ENCODE measurements at places on chromosomes 1 and 21.

GRCh38 chr21:43994646-43995045 is 17.5 kb upstream of the TRAPPC10 start:
- DNase-seq = no peak

DNA sequence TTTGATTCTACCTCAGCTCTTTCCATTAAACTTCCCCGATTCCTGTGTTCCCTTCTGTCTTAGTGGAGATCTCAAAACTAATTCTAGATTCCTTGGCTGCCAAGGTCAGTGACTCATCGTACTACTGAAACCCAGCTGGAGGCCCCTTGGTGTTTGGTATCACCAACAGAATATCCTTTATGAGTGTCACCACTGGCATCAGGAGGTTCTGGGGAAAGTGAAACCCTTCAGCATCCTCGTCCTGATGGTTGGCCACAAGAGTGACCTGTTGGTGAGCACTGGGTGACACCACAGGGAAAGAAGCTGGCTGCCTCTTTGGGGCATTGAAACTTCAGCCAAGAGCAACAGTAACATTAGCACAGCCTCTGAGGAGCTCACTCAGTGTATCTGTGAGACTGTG is 9.6 kb downstream of the RAB42 start:
- no peak for DNase-seq

DNA sequence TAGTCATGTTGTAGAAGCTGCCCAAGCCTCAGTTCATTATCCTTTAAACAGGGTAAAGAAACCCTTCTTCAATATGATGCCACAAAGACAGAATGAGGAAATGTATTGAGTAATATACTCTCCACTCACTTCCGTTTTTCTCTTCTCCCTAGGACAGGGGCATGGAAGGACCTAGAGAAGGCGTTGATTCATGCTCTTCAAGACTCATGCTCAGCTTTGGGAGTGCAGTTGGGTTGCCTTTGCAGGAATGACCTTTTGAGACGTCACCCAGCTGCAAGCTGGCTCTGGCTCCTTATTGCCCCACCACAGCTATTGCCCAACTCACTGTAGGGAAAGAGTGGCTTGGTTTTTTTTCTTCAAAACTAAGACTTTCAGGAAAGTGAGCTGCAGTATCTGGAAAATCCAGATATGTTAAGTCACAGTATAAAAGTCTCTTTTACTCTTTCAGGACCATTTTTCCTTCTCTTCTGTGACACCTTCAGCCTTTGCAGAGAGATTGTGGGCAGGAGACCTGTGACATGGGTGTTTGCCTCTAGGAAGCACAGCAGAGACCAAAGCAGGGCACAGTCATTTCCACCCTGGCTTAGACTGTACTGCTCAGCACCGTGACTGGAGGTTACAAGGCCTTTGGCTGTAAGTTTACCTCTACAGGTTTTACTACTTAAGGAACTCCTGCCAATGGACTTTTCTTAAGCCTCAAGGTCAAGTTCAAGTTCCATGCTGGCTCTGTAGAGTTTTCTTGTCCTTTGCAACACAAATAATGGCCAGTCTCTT is 39.5 kb downstream of the XCL2 start:
- no peak for DNase-seq

DNA sequence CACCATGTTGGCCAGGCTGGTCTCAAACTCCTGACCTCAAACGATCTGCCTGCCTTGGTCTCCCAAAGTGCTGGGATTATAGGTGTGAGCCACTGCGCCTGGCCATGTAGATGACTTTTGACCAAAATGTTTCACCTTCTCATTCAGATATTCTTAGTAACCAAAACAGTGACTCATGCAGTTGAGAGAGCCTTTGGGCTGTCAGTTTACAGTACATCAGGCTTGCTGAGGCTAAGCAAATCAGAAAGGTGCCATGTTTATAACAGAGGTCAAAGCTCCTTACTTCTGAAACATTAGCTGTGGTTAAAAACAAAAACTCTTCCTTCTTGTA is 21.0 kb downstream of the CNIH4 start:
- no peak for DNase-seq

DNA sequence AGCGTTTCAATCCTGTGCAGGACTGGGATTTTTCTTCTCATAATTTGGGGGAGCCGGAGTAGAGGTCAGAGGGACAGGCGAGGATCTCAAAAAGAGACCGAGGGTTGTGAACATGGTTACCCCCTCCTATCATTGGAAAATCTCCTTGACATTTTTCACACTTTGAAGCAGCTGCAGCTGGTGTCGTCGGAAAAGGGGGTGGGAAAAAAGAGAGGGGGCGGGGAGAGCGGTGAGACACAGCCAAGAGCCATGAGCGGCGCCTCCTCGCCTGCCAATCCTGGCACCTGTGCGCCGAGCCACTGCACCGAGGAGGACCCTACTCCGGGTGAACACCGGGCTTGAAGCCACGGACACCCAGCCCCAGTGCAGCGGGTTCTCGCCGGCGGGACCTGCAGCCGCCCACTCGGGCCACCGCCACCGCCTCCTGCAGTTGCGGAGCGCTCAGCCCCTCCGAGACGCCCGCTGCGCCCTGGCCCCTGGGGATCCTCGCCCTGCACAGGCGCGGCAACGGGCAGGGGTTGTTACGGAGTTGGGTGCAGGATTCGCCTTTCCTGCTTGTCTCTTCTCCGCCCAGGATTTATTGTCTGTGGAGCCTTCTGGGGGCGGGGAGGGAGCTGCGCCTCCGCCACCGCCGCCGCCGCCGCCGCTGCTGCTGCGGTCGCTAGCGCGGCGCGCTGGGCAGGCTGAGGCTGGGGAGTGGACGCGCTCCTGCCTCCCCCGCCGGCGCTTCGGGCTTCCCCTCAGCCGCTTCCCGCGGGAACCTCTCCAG is at the start of gene LRRC7:
TSS of gene LRRC7 (plus strand) at position 271 of the 769 bp plus-strand sequence. CDS start 718 bp downstream, outside the sequence.
- no peak for DNase-seq

DNA sequence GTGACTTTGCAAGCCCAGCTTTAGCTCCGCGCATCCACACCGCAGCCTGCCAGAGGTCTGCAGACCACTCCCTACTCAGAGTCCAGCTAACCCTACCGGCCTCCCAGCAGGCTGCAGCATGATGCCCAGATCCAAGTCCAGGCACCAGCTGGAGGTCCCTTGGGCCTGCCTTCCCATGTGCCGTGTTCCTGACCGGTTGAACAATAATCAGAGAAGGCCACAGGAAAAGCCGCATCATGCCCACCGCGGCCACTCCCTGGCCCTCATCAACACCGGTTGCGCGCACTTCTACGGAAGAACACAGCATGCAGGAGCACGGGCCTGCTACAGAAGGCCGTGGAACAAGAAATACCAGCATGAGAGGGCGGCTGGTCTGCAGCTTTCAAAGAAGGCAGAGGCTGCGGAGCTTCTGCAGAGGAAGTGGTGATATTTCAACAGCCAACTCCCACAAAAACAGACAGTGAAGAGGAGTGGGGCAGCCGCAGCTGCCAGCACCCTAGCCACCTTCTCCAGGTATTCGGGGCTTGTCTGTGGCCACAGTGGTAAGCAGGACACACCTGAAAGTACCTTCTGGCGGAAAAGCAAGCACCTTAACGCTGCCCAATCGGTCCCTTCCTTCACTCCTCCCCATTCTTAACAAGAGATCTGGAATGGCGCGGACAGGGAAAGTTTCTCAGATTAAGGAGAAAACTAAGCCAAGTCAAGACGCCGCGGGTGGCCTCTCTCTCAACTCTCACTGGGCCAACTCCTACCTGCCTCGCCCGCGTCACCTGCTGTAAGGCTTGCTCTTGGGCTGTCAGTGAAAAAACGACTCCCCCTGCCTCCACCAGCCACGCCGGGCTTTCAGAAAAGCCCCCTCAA is 1.5 kb downstream of the PGBD5 start:
- no peak for DNase-seq

DNA sequence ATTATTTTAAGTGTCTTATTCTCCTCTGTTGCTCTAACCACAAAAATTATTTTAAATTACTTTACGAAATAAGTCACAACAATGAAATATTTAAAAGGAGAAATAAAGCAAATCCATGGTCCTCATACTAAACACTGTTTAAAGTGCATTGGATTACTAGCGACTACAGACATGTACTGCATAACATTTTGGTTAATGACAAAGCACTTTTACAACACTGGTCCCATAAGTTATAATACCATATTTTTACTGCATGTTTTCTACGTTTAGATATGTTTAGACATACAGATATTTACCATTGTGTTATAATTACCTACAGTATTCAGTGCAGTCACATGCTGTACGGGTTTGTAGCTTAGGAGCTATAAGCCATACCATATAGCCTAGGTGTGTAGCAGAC is 30.2 kb downstream of the VAMP4 start:
- no peak for DNase-seq

DNA sequence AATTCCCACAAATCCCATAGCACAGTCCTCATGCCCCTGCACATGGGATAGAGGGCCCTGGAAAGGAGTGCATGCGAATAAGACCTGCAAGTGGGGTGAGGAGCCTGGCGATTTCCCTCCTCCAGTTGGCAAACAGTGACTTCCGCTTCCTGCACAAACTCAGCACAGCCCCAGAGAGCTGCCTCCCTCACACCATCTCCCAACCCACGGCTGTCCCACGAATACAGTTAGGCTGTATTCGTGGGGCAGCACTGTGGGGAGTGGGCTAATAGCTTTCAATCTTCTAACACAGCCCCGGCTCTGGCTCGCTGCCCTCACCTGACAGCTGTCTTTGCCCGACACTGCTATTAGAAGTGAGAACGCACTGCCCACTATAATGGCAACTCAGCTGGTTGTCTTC is 28.2 kb upstream of the CNTN2 start:
- DNase-seq = no peak

DNA sequence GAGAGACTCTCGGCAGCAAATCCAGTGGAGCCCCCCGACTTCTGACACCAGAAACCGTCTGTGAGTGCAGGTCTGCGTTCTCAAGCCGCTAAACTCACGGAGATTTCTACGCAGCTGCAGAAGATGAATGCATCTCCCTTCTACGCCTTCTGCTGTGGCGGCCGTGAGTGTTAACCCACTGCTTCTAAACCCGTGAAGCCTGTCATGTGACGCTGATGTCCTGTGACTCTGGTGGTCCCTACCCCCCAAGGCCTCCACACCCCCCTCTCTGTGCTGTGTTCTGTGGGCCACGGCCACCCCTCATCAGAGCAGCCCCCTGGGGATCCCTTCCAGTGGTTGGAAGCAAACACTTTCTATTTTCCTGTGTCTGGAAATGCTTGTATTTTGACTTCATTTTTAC is 33.9 kb upstream of the COL18A1 start:
- no peak for DNase-seq

DNA sequence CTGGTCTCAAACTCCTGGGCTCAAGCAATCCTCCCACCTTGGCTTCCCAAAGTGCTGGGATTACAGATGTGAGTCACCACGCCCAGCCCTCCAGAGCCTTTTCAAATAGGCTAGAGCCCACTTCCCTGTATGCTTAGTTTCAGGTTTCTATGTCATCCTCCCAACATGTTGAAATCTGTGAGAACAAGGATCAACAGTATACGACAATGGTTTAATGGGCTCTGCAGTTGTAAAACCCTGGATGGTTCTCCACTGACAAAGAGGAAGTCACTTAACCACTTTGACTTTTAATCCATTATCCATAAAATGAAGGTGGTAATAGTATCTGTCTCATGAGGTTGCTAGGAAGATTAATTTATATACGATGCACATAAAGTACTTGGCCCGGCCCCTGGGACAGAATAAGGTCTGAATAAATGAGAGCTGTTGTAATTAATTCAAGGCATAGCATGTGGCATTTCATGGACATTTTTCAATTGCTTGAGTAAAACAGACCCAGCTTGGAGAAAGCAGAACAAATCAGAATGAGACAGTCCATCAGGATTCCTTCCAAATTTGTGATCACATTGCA is 113.9 kb upstream of the ZNF648 start:
- DNase-seq = no peak

DNA sequence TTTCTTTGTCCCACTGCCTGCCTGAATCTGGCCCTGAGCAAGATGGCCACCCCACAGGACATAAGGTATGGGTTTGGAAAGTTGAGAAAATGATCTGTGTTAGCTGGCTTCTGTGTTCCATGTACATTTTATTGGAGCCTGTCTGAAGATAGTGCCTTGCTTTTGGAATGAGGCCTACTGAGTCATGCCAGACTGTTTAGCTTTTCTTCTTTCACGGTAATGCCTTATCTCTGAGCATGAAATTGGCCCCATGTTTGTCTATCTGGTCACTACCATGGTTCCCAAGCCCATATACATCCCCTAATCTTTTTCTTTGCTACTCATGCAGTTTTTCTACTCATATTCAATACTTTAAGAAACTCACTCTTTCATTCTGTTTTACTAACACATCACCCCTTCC is 85.1 kb upstream of the LMO4 start:
- DNase-seq = no peak

DNA sequence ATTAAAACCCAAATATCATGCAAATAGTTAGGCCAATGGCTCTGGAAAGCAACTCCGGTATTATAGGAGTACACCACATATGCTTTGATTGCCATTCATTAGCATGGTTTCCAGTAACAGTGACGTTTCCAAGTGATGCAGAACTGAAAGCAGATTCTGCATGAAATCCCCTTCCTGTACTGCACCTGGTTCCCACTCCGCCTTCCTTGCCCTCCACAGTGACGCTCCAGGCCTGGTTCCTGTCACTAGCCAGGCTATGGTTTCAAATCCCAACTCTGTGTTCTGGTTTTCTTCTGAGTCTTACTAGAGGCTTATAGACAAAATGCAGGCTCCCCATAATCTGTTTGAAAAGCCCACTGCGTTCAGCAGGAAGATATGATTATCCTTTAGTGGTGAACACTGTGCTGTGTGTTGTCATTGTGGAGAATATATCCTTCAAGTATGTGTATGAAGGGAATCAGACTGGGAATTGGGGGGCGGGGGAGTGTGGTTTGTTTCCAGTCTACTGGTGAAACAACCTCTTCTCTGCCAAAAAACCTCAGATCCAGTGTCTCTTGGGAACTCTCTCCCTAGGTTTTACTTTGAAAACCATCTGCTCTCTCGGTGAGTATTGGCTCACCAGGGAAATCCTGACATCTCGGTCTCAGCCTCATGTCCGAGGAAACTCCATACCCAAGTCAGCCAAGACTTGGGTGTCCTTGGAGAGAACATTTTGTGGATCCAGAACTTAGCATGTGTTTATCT is 78.7 kb downstream of the TYW3 start:
- DNase-seq = no peak

GRCh38 chr1:163477276-163477830 is 155.6 kb downstream of the NUF2 start:
- DNase-seq = no peak
